ENCODE measurements at places on chromosomes 12 and 14.

DNA sequence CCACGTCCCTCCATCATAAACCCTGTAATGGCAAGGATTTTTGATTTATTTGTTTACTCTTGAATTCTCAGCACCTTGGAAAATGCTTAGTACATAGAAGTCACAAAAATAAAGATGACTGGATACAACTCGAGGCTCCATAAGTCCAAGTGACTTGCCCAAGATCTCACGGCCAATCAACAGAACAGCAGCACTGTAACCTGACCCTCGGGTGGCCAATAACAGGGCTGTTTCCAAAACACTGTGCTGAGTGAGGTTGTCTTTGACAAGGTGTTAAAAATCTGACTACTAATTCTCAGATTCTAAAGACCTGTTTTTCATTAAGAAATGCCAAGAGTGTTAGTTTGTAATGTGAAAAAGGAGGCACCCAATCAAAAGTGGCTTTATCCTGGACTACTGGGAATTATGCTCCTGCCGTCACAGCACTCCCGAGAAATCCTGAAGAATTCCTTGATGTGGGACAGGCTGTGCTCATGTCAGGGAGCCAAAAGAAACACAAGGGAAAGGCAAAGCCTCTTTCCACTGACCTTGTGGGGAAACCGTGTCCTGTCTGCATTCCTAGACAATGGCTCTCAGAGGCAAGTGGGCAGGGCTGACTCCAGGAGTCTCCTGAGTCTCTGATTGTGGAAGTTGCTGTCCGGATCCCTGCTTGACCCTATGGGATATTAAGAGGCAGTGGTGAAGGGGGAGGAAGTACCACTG is 204.7 kb upstream of the PELI2 start:
- no peak for DNase-seq

GRCh38 chr14:93322929-93323599 is 9.8 kb downstream of the BTBD7 start:
- DNase-seq = no peak

DNA sequence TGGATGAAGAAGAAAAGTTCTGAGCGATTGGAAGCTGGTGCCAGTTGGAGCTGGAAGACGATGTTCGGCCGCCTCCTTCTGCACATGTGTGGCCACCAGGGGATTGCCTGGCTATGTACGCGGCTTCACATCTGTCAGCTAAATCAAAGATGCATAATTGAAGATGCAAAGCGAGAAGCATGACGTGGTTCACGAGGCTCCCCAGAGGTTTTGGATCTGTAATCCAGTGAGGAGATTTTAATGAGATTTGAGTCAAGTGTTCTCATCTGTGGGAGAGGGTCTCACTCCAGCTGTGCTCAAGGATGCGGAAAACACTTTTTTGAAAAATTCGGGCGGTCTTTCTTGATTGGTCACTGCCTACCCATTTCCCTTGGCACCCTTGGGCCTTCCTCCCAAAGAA is 94.6 kb downstream of the PAX9 start:
- DNase-seq = no peak

GRCh38 chr12:132238884-132239283 is 90.5 kb downstream of the GALNT9 start:
- DNase-seq = no peak

DNA sequence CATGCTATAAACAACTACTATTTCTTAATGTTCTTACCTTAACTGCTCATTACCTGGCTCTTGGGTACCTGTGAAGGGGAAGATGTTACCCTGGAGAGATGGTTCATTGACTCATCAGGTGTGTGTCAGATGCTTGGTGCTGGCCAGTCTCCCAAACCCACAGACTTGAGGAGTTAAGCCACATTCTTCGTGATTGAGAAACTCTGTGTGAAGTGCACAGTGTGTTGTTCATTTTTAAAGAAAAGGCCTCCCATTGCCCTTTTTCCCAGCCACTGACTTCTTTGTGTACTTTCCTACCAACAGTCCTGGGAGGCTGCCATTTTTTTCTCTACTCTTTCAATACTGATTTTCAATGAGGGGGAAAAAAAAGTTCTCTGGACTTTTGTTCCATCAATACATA is 3.2 kb downstream of the MGST1 start:
- DNase-seq = peak; percentile 74

GRCh38 chr12:54160769-54161480 is 27.9 kb downstream of the SMUG1 start:
- no peak for DNase-seq

GRCh38 chr14:67998834-67999233 is 179.3 kb downstream of the RAD51B start:
- DNase-seq = no peak

- DNase-seq = no peak
Observed at GRCh38 chr12:49974231-49974675, 1.5 kb downstream of the AQP6 start.

GRCh38 chr12:11763760-11764520 is 114.5 kb downstream of the ETV6 start:
- DNase-seq = no peak

- no peak for DNase-seq
Observed at GRCh38 chr14:73896521-73896920, 9.9 kb downstream of the ZNF410 start.

GRCh38 chr12:64147011-64147631 is 75.0 kb downstream of the KICS2 start:
- DNase-seq = no peak

DNA sequence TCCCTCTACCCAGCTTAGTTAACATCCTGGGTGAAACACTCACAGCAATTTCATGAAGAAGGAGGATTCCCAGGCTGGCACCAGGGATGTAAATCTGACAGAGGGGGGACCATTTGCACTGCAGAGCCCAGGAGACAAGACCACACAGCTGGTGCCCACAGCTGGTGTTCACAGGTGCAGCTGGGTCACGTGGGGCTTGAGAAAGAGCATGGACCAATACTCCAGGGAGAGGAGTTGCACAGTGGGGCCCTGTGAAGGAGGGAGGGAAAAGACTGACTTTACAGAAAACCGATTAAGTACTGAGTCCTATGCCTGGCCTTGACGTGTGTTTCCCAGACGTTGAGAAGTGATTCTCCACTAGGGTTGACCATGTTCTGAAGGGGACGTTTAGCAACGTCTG is 1316.7 kb upstream of the TMEM132C start:
- DNase-seq = no peak

DNA sequence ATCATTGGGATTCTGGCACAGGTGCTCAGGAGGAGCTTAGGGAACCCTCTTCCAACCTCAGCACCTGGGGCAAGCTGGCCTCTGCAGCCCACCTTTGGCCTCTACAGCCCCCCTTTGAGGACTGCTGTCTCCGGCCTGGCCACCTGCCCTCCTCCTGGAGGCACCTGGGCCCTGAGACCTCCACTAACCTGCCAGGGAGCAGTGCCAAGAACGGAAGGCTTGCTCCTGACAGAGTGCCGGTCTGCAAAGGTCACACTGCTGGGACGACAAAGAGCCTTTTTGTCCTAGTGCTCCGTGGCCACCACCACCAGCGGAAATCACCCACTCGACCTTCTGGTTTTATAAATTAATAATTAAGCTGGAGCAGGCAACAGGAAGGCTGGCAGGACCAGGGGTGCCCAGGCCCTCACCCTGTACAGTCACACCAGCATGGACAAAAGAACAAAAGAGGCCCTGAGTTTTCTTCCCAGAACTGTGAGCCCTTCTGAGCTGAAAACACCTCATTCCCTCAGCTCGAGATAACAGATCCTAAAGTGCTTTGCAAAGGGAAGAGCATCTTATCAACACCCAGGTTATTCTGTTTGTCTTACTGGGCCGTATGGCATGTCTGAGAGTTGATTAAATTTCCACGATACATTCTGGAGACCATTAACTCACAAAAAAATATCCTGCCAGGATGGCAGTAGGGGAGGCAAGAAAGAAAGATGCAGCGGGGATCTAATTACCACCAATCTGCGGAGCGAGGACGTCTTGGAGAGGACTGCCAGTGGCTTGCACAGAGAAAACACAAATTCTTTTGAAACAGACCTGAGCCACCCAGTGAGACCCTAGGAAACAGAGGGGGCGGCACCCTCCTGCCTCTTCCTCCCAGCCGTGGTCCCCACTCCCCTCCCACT is 8.2 kb downstream of the TESC start:
- no peak for DNase-seq

- DNase-seq = no peak
Observed at GRCh38 chr12:9135903-9136310, 20.2 kb upstream of the A2M start.

DNA sequence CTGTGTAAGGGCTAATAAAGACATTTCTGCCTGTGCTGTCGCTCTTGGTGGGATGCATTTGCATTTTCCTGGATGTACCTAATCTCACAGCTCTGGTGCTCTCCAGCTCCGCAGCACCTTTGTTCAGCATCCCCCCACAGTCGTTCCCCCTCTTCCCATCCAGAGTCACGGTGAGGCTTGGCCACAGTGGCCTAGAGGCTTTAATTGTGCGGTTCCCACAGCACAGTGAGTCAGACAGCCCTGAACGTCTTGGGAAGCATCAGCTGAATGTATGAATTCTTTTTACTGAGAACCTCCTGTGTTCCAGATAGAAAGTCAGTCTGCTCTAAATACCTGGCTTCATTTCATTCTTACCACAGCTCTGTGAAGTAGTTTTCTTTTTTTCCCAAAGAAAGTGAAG is 28.7 kb downstream of the MLXIP start:
- no peak for DNase-seq

GRCh38 chr14:103518422-103519042 is 4.1 kb downstream of the CKB start:
- DNase-seq = no peak

GRCh38 chr14:45144658-45145057 is 8.9 kb downstream of the FANCM start:
- DNase-seq = no peak

- DNase-seq = no peak
Observed at GRCh38 chr12:109469517-109469916, 7.6 kb downstream of the KCTD10 start.

GRCh38 chr14:76045773-76046172 is 60.2 kb downstream of the IFT43 start:
- DNase-seq = no peak

DNA sequence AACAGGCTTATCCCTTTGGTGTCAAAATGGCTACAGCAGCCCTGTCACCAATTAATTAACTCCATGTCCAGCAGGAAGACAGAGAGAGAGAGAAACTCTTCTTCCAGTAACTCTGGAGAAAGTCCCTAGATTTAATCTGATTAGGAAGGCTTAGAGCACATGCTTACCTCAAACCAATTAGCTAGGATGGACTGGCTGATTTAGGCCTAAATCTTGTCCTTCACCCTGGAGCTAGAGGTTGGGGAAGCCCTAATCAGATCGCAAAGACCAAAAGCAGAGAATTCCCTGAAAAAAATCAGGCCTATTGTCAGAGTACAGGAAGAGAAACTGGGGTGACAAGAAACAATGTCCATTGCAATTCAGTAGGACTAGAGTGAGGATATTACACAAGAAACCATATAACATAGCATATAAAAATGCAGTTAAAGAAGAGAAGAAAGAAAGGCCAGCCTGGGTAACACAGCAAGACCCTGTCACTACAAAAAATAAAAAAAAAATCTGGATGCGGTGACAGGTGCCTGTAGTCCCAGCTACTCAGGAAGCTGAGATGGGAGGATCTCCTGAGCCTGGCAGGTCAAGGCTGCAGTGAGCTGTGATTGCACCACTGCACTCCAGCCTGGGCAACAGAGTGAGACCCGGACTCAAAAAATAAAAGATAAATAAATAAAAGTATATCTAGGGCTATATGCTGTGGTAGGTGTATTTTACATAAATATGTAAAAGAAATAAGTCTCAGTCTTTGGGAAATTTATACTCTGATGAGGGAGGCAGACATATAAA is 34.9 kb upstream of the TUBA1A start:
- no peak for DNase-seq

GRCh38 chr12:123713398-123713797 is 1.2 kb downstream of the ATP6V0A2 start:
- peak; percentile 9 for DNase-seq

DNA sequence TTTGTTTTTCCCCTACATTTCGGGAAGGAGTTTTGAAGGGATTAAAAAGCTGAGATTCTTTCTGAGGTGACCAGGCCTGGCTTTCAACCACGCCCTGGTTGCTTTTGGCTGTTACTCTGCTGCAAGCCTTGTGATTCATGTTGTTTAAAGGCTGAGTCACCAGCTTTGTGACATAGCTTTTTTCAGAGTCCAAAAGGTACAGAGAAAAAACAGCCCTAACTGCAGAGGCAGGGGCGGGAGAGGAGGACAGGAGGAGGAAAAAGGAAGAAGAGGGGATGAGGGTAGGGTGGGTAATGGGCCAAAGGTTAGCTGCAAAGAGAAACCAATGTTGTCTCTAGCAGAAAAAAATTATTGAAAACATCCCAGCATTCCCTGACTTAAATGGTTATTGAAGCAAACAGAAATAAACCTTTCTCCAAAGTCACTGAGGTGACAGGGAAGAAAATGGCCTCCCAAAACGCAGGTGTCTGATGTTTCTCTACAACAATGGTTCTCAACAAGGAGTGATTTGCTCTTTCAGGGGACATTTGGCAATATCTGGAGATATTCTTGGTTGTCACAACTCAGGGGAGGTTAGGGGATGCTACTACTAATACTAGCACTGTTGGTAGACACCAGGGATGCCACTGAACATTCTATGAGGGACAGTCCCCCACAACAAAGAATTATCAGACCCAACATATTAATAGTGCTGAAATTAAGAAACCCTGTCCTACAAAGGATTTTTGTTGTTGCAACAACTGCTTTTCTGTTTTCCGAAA is 2.1 kb upstream of the UBC start:
- peak; percentile 85 for DNase-seq

GRCh38 chr12:80713419-80713818 is 3.3 kb upstream of the MYF5 start:
- DNase-seq = no peak

DNA sequence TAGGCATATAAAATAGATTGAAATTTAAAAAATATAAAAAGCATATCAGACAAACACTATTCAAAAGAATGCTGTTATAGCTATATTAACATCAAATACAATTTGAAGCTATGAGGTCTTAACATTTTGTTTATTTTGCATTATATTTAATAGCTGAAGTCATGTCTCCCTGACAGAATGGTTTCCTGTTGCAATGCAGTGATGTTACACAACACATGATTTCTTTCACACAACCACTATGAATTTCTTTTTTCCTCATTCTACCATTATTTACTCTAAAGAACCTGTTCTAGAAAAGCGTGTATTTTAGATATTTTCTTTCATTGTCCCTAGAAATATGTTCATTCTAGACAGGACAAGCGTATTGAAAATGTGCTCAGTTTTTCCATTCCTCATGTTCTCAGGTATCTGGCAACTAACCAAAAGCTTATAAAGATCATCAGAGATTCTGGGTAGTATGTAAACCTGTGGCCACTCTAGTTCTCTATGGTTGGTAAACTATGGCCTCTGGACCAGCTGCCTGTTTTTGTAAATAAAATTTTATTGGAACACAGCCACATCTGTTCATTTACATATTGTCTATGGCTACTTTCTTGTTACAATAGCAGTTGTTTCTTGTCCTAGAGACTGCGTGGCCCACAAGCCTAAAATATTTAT is 183.8 kb downstream of the FOXA1 start:
- DNase-seq = no peak

All from breast epithelium (tissue), 4 donors.